ENCODE measurements at places on chromosomes 7 and 10. TPM values are rescaled to one million over a fixed set of nuclear protein-coding genes. Genes with fewer than 3 reads are reported as not detected.

- no peak for DNase-seq
Observed at GRCh38 chr10:3835770-3836169, 50.8 kb upstream of the KLF6 start.

- DNase-seq, result no peak
Observed at GRCh38 chr7:47685712-47686376, 103.9 kb upstream of the TNS3 start.

DNA sequence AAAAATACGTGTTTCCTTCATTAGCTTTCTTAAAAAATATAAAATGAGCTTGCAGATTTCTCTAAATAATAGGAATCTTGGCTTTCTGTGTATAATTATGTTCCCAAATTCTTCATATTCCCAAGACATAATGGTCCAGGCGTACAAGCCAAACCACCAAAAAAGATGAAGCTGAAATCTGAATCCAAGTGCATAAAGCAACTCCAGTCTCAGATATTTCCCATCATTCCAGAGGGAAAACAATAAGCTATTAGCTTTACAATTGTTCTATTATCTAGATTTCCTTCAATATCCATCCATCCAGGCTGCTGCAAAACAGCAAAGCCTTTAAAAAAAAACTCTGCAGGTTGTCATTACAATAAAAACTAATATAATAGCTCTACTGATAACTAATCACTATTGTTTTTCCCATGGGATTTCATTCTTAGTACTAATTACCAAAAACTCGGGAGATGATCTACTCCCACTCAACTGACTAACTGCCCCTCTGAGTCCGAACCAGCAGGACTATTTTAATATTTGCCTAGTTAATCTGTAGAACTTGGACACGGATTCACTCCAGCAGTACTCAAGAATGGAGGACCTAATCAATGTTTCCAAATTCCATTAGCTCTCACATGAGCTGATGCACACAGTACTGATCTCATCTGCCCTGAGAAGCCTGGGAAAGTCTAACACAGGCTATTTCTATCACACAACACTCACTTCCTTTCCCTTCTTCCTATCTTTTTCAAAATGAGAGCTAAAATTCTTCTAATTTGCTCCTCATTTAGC lies 108.9 kb upstream of the ASAH2 start:
- no peak for DNase-seq

DNA sequence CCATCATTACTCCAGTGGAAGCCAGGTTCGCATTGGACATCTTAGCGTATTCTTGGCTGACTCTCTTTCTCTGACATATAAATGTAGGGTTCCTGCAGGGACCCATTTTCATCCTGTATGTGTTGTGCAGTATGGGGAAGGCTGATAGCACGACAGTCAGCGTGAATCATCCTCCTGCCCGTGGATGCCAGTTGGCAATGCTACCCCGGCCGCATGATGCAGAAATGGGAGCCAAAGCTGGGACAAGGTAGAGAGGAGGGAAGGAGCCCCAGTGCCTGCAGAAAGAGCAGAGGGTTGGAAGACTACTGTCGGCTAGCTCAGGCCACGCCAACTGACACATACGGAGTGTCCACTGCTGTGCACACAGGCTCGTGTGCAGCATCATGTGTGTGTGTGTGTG lies 251.6 kb downstream of the SKAP2 start:
- peak; percentile 39 for DNase-seq

GRCh38 chr7:117014673-117015133 lies 61.4 kb downstream of the ST7 start:
- DNase-seq, result peak; percentile 51

GRCh38 chr10:101041252-101041761 lies 10.3 kb downstream of the SFXN3 start:
- DNase-seq, result peak; percentile 94

DNA sequence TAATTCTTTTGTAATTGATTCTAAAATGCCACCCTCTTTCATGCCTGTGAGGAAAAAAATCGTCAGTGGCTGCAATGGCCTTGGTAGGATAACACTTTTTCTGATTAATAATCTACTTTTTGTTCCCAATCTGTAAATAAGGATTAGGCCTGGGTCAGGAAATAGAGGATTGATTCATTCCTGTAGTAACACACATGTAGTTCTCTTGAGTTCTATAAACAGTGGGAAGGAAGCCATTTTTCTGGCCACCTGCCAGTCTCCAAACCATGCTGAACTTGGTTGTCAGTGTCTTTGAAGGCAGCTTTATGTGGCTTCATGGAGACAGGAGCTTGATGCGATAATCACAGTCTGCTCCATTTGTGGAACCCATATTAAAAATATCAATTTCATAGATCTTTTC lies 169.3 kb upstream of the NFE2L3 start:
- DNase-seq, result no peak

Gene FKBP6
- total RNA-seq, result not detected

DNA sequence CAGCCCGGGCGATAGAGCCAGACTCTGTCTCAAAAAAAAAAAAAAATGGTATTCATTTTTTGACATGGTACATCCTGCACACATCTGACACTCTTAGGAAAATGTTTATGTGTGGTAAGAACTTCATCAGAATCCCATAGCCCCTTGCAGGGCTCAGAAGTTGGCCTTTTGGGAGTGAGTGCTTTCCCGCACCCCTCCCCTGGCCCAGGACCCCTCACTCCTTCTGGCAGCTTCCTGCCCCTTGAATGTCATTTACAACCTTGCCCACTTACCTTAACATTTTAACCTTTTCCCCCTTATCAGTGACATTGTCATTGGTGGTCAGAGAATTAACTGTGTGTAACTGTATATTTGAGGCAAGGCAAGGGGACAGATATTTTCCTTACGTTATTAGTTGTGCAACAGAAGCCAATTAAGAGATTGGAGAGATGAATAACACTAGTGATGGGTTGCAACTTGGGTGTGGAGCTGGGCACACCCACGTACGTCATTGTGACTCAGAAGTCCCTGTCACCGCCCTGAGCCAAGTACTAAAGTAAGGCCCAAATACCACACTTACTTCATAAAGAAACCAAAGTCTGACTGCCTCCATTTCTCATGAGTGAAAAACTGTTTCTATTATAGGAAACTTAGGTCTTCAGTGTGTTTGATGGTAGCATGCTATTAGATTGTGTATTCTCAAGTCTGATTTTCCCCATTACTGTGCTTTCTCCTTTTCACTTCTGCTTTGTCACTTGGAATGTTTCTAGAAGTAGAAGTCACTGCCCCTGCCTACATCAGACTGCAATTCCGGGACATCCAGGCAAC lies 31.6 kb downstream of the OGDH start:
- peak; percentile 85 for DNase-seq

DNA sequence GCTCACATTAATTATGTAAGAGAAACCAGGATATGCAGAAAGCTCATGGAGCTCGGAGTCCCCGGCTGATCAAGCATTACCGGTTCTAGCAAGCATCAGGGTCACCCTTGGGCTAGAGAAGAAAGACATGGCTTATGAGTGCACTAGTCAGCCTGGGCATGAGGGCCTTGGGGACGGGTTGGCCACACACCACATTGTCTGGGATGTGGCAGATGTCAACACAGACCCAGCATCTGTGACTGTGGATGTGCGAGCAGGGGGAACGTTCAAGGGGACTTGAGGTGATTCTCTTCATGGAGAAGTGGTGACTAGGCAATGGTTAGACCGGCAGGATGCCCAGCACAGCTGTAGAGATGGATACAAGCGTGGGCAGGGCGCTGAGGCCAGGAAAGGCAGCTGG lies 13.7 kb downstream of the ZMIZ2 start:
- DNase-seq, result no peak

DNA sequence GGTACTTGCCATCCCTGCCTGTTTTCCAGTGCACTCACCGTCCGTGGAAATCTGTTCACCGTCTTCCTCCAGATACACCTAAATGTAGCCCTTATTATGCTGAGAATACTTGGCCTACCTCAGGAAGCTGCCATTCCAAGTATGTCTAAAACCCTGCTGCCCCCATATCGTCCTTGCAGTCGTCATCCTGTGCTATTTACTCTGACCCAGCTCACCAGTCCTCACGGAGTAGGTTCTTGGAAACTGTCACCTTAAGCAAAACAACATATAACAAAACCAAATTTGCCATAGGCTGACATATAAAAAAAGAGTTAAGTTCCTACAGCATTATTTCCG lies 880 bp upstream of the PIP4K2A start:
- no peak for DNase-seq

- DNase-seq, result no peak
Observed at GRCh38 chr10:63751836-63752235, 230.6 kb downstream of the REEP3 start.

- DNase-seq, result no peak
Observed at GRCh38 chr10:104492329-104492940, 138.8 kb downstream of the CFAP58 start.

GRCh38 chr7:132078891-132079735 lies 497.2 kb downstream of the PLXNA4 start:
- DNase-seq, result peak; percentile 68

DNA sequence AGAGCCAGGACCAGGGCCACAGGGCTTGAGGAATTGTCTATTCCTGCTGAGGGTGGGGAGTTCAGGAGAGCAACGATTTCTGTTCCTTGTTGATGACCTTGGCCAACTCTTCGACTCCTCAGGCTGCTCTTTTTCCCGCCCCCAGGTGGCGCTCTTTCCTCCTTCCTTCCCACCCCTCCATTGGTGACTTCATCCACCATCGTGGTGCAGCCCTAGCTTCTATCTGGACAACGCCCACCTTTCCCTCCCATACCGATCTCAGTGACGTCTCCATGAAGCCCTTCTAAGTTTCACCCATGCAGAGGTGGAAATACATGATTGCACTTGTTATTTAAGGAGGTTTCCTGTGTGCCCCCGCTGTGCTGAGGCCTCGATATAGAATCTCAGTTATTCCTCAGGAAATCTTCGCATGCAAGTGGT lies 22.1 kb upstream of the CARD11 start:
- DNase-seq, result no peak

GRCh38 chr10:126235091-126235978 lies 152.9 kb downstream of the ADAM12 start:
- DNase-seq, result no peak

DNA sequence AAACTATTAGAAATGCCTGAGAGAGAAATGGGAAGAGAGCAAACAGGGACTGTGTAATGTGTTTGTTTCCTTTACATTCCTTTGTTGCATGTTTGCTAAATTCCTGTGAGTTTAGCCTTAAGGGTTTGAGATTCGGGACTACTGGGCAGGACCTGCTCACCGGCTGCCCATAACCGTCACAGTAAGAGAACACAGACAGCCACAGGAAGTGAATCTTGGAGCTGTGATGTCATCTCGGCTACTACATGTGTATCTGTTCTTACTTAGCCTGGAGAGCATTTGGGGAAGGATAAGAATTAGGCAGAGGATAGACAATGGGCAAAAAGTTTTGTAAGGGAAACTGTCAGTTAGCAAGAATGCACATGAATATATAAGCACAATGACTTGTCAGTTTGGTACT lies 485.1 kb upstream of the KLF6 start:
- DNase-seq, result no peak

- DNase-seq, result no peak
Observed at GRCh38 chr10:48568546-48568945, 36.3 kb downstream of the ARHGAP22 start.

DNA sequence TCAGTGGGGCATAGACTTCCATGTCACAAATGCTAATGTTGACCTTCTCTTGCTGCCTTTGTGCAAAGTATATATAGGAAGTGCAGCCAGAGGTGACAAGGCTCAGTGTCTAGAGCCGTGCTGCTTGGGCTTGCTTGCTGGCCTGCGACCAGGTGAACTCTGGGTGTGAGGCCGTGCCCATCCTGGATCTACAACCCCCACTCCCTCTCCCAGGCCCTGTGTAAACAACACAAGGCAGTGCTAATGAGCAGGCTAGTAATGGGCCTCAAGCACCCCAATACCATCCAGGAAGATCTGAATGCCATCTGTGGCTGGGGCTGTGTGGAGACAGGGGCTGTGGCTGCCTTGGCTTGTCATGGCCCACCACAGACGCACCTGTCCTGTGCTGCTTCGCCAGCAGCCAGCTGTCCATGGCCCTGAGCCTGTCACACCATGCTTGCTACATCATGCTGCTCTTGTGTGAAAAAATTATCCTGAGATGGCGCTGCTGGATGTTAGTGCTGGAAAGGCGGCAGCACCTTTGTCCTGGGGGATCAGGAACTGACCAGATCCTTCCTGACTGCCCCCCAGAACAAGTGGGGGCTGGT lies 107.6 kb upstream of the ZNF92 start:
- DNase-seq, result no peak

Gene NAT16
- total RNA-seq, result not detected

DNA sequence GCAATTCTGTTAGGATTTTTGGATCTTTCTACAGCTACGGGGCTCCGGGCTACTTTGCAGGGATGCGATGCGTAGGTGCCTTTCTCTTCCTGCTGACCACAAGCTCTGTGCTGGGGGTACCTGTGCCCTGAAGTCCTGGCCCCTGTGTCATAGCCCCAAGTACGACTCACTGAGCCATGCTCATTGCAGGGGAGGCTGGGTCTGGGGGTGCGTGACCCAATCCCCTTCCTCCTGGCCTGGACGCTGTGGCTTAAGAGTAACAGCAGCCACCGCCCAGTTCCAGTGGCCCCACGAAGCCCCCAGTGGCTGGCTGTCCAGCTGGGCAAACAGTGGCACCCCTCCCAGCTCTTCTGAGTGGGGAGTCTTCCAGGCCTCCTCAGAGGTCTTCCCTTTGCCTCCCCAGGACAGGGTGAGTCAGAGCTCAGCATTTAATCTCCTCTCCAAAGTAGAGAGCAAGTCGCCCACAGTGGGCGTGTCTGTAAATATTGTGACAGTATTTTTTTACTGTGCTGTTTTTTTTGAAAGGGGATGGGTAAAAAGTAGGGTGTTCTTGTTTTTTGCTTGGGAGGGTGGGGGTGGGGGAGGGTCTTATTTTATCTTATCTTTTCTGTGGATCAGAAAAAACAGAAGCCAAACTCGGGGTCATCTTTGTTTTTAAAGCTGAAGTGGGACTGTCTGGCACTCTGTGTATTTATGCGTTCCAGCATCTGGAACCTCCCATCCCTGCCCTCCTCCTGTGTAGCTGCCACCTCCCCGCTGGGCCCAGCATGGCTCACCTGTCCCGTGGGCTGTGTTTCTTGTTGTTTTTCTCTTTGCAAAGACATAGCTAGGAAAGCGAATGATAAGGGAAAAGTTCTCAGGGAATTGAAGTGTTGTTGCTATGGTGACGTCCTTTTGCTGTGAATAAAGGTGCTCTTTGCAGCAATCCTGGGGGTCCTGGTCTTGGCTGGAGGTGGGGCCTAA lies 8.2 kb downstream of the LFNG start:
- DNase-seq, result peak; percentile 91

GRCh38 chr7:158097106-158097452 lies 490.5 kb downstream of the PTPRN2 start:
- peak; percentile 40 for DNase-seq

Gene FKBP9
- total RNA-seq, result 164 TPM

Gene TEX36
- not detected for total RNA-seq

- DNase-seq, result no peak
Observed at GRCh38 chr10:13386021-13386420, 37.9 kb upstream of the SEPHS1 start.

DNA sequence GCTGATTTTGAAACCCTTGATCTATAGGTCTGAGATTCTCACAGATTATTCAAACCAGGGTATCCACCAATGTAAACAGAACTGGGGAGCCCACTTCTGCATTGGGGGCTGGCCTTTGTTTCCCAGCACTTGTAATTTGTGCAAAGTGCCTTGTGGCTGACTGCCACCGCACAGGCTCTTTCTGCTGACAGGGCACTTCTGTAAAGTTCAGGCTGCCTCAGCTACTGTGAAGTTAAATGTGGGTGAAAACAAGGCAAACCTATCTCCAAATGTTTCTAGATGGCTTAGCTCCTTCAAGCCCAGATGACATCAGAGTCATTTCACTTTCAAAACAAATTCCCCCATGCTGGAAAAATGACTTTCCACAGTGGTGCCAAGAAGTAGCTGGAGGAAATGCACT lies 54.7 kb downstream of the GRID1 start:
- no peak for DNase-seq

All from lower leg skin (tissue), 4 donors.